NCI-H2081 treated with DMSO at 0.1 percent for 48 hours (cell line): ENCODE measurements at places on chromosomes 2 and 18.

DNA sequence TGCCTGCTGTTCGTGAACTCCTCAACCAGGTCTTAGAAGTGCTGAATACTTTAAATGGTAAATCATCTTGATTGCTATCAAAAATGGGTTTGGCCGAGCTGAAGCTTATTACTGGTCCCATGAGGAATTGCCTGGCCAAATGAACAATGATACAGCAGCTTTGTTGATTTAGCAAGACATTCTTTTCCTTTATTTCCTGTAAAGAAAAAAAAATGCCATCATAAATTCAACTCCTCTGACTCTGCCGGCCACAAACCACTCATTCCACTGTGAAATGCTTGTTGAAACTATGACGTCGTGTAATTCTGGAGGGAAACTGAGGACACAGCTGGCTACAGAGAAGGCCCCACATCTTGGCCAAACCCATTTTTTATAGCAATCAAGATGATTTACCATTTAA lies 74.2 kb upstream of the ID2 start:
- no peak for DNase-seq

GRCh38 chr18:73431620-73432019 lies 563.8 kb upstream of the NETO1 start:
- DNase-seq = no peak

DNA sequence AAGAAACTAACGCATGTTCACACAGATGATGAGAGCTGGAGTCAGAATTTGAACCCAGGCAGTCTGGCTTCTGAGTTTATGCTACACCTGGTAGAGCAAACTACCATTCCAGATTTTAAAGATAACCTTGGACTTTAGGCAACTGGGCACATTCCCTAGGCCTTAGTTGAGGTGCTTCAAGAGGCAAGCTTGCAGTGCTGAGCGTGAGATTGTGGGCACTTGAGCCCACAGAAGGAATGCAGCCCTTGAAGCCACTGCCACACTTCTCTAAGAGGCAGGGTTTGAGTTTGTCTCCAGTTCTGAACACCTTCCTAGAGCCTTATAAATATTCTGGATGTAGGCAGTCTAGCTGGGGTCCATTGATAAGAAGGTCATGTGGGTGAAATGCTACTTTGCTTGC lies 216.1 kb upstream of the SLC14A2 start:
- DNase-seq = no peak

DNA sequence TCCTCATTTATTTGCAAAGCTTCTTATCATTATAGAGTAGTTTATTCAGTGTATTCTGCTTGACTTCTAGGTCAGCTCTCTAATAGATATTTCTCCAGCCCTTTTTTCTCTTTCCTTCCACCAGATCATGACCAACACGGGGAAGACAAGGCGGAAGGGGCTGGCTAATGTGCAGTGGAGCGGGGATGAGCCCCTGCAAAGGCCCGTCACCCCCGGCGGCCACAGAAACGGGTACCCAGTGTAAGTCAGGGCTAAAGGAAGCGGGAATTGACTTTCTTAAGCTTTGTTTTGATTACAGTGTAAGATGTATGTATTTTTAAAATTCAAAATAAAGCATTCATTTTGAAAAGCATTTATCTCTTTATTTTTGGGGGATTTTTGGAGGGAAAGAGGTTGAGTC lies 50.7 kb upstream of the B3GNT7 start:
- no peak for DNase-seq

DNA sequence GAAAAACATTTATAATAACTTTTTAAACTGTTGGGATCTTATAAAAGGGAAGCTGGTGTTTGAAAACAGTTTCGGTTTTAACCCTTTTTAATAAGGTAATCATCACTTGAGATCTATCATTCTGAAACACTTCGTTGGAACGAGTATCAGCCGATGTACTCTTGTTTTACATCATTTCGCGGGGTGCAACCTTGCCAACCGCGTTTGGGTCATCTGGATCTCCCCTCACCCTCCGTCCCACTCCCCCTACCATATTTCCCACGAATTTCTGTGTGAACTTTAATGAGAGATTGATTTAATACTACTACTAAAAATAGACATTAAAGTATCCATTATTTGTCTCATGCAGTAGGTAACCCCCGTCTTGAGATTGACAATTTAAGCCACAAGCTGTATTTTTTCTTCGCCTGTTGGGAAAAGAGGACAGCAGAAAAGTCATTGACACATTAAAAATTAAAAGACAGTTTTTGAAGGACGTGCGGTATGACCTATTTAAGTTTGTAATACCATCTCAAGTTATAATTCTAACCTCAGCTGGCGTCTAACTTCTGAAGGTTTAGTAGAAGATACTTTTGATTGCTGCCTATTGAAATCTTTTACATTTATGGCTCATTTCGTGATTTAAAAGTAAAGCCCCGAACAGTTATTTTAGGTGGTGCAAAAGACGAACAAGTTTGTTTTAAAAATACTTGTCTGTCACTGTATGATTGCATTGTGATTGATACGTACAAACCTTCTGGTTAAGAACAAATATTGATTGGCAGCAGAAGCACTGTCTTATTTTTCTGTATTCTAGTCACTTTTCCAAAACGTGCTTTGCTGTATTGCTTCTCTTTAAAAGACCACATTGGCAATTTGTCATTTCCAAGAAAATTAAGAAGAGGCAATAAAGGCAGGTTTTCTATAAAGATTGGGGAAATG lies 1.5 kb downstream of the CREB1 start:
- DNase-seq = no peak

- no peak for DNase-seq
Measured at GRCh38 chr18:36623681-36624190, 205.1 kb downstream of the TPGS2 start.

GRCh38 chr2:3465844-3466481 lies 53.4 kb downstream of the ADI1 start:
- no peak for DNase-seq

GRCh38 chr2:190435031-190435670 lies 27.0 kb downstream of the MFSD6 start:
- no peak for DNase-seq

- DNase-seq = no peak
Measured at GRCh38 chr2:8546612-8547283, 135.1 kb upstream of the ID2 start.

DNA sequence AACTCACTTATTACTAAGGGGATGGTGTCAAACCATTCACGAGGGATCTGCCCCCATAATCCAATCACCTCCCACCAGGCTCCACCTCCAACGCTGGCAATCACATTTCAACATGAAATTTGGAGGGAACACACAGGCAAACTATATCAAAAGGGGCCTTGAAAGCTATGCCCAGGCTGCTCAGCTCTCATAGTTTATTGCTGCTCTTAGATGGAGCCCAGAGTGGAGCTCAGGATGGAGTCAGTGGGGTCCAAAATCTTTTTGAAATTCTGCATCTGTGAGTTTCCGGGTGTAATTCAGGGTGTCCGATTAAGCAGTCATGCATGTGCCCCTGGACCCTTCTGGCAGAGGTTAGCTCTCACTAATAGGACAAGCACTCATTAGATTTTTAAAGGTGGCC lies 24.3 kb downstream of the RHOB start:
- no peak for DNase-seq

DNA sequence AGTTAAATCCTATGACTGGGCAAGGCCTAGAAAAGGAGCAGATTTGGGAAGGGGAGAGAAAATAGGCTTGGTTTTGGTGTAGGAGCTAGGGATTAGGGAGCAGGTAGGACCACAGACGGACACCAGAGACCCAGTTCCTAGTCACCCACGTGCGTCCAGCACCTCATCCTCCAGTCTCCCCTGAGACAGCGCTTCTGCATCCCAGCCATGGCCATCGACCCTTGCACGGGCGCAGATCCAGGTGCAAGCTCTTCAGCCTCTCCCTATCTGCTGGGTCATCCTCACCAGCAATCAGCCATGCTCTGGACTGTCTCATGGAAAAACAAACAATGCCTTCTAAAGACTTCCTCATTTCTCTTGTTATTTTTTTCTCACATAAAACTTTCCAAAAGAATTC lies 246.8 kb upstream of the RAB6C start:
- no peak for DNase-seq

GRCh38 chr18:45458033-45458432 lies 157.2 kb upstream of the SLC14A2 start:
- no peak for DNase-seq
